Activated T-helper 1 cell treated with anti-CD3 and anti-CD28 coated beads, Interleukin-2, amount 50 U/mL, for 16 hours (primary cell): ENCODE measurements at places on chromosomes 7 and 10.

- no peak for DNase-seq
These were observed 17.7 kb upstream of the ZNRF2 start for GRCh38 chr7:30266686-30267085.

GRCh38 chr7:2937701-2938513 is 93.8 kb upstream of the GNA12 start:
- no peak for DNase-seq

- no peak for DNase-seq
These were observed 26.1 kb downstream of the CREB3L2 start for GRCh38 chr7:137975768-137976167.

GRCh38 chr7:3588341-3588740 is 287.3 kb downstream of the SDK1 start:
- DNase-seq: no peak

DNA sequence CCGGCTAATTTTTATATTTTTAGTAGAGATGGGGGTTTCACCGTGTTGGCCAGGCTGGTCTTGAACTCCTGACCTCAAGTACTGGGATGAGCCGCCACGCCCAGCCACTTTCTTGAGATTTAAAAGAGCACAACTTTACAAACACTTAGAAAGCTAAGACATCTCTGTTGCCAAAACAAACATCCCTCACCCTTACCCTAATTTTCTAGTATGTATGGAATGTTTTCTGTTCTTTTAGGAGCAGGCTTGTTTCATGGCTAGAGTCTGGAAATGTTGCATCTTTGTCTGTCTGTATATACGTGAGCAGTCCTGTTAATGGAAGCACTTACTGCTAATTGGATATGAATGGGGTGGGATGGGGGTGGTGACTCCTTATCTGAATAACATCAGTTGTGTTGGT is 2.9 kb downstream of the OLAH start:
- no peak for DNase-seq

DNA sequence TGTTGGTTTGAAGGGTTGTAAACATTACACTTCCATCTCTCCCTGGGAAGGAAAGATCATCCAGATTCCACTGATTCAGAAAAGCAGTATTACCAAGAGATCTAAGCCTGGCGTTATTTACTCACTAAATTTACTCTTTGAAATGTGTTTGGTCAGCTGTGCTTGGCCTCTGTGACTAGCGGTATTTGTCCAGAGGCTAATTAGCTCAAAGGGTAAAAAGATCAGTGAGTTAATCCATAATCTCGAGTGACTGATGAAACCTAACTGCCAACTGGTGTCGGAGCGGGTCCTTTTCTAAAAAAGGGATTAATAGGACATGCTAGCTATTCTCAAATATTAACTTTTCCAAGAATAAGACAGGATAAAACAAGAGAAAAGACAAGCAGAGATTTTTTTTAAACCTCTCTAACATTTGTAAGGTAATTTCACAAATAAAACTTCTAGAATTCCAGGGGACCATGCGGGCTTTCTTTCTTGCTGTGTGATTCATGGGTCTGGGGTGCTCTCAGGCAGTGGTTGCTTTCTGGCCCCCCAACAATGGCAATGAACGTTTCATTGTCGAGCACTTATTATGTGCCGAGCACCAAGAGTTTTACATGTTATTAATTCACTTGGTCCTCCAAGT is 247.3 kb upstream of the AOAH start:
- no peak for DNase-seq

- no peak for DNase-seq
These were observed 55.5 kb upstream of the PTPN12 start for GRCh38 chr7:77481615-77482014.

- no peak for DNase-seq
These were observed 86.7 kb downstream of the PDGFA start for GRCh38 chr7:432933-433332.

GRCh38 chr10:77970869-77971803 is 44.6 kb upstream of the DLG5 start:
- DNase-seq: no peak

GRCh38 chr10:9452056-9452455 is 1397.6 kb downstream of the GATA3 start:
- no peak for DNase-seq

DNA sequence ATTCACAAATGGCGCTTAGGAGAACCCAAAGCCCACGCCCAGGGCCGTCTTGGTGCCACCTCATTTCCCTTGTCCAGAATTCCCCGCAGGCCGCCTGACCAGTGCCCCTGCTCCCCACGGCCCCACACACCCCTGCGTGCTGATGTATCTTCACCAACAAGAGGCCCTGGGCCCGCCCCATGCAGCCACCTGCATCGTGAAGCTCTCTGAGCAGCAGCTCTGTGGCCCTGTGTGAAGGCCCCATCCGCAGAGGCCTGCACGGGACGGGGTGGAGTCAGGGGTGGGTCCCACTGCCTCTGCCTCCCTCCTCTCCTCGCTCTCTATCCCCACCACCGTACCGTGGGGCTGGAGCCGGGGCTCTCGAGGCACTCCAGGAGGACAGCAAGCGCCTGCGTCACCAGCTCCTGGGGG is 14.7 kb downstream of the BRAT1 start:
- DNase-seq: no peak

GRCh38 chr7:26376175-26376917 is 84.7 kb downstream of the SNX10 start:
- DNase-seq: no peak

- DNase-seq: no peak
These were observed 14.3 kb downstream of the JAZF1 start for GRCh38 chr7:28165961-28166955.

GRCh38 chr10:93815304-93816096 is 57.8 kb downstream of the LGI1 start:
- no peak for DNase-seq

GRCh38 chr10:102344067-102344466 is 51.4 kb upstream of the NFKB2 start:
- no peak for DNase-seq

DNA sequence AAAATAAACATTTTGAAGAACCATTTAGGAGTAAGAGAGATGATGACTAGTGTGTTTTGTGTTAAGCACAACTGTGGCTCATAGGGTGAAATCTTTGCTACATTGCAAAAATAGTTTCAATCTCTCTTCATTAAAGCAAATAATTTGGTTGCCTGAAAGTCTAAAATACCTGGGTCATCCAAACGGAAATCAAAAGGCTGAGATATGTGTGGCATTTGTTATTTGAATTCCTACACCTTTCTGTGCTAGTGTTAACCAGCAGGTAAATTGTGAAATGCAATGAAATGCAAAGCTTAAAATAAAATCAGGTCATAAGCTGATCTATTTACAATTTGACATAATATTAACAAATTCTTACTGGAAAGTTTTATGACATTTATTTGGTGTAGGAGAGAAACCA is 40.9 kb upstream of the SEMA3E start:
- no peak for DNase-seq

DNA sequence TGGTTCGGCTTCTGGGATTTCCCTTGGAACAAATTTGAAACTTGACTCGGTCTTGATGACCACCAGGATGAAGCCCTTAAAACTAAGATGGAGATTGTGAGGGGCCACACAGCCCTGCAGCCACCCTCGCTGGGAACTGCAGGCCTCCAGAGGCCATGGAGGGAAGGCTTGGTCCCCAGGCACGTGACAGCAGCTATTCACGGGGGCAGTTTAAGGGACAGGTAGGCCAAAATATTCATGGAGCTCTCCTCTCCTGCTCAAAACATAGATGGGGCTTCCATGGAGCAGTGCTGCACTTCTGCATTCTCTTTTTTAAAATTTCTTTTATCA is 137.0 kb downstream of the ADCY1 start:
- DNase-seq: no peak

- DNase-seq: no peak
These were observed 26.7 kb downstream of the GFRA1 start for GRCh38 chr10:116246263-116246662.

- no peak for DNase-seq
These were observed 25.6 kb downstream of the CASP7 start for GRCh38 chr10:113705344-113705652.

- DNase-seq: no peak
These were observed 1.6 kb downstream of the C7orf25 start for GRCh38 chr7:42910306-42910705.

DNA sequence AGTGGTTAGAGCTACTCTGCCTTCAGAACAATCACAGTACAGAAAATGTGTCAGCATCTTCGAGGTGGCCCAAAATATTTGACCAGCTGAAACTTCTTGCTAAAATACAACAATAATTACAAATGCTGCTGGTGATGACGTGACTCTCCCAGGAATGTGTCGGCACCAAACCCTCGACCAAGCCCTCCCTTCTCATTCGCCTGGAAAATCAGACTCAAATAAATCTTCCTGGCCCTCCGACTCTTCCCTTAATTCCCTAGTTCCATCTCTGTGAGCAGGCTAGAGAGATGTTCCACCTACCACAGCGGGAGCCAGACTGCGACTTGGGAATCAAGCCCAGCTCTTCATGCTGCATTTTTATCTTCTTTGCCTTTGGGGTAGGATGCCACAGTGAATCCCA is 4.1 kb downstream of the PRSS2 start:
- no peak for DNase-seq

- no peak for DNase-seq
These were observed 109.9 kb upstream of the ABI1 start for GRCh38 chr10:26970667-26971066.

- no peak for DNase-seq
These were observed 152.5 kb upstream of the ZNF32 start for GRCh38 chr10:43801140-43801539.

- DNase-seq: peak; percentile 30
These were observed at the start of gene GTF2IRD1 for GRCh38 chr7:74453322-74454011. Gene GTF2IRD1, plus strand, starts transcription at chr7:74453906. Its CDS starts 54,175 bp downstream, at chr7:74508081.

DNA sequence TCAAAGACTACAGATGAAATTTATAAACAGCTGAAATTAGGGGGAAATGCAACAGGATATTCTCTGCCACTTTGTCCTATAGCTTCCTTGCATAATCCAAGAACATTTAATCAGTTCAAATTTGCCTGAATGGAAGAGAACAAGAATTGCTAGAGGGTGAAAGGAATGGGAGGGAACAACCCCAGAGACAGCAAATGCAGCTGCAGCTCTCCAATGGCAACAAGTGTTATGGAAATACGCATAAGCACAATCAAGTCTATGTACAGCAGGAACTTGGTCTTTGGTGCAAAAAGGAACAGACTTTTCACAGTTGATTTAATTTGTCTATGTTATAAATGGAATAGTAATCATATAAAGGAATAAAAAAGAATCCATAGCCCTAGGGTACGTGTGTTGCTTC is 269.0 kb upstream of the ETV1 start:
- DNase-seq: no peak

DNA sequence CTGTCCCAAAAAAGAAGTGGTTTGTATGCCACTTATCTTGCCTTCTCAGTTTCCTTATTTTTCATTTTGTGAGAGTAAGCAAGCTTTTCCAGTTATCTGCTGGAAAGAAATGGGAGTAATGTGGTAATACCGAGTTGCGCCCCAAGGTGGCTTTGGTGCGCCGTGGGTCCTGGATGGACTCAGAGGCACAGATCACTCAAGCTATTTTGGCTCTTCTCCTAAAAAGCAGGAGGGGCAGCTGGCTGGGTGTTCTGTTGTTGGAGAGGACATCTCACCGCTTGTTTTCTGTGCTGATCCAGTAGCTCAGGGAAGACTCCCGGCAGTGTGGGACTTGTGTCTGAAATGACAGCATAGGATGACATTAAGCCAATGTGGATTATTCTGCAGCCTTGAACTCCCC is 16.4 kb downstream of the PRKRIP1 start:
- no peak for DNase-seq

DNA sequence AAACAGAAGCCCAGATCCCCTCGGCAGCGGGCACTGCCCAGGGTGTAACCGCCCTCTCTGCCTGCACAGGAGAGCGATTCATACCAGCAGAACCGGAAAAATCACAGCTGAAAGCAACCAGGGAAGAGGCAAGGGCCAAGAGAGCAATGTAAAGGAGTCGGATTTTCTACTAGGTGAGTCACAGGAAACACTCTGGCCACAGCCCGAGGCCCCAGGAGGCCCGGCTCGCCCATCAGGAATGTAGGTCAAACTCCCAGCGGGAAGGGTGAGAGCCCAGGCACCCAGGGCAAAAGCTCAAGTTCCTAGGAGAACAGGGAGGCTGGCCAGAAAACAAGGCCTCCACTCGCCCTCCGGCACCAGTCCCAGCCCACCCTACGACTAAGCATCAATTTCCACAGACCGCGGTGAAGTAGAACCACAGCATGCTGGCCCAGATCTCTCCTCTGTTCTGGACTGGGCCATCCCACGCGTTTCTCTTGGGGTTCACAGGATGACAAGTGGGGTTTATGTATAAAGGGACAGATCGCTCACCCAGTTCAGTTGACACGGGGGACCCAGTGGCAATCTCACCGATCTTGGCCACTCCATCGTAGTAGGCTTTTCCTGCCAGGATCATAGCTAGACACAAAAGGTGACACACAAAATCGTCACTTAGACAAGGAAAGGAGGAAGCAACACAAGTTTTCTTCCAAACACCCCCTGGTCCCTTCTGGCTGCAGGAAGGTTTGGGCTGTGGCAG is 46.2 kb downstream of the BAIAP2L1 start:
- DNase-seq: no peak

- no peak for DNase-seq
These were observed 167.4 kb upstream of the AHR start for GRCh38 chr7:17131060-17131345.

- DNase-seq: no peak
These were observed 284.4 kb downstream of the IPMK start for GRCh38 chr10:57983281-57983791.

DNA sequence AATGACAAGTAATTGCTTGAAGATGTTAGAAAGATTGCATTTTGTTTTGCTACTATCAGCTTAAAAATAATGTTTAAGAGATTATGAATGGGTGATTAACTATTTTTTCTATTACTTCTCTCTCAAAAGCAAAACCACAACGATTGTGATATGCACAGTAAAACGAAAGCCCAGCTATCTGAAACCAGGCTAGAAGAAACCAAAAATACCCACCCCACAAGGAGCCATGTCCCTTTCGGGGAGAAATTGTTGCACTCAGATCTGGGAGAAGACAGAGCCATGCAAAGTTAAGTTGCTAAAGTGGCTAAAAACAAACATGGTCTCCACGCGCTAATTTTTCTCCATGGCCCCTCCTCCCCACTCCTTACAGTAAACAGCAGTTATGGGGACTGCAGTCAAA is 173.6 kb downstream of the RPS24 start:
- DNase-seq: no peak

DNA sequence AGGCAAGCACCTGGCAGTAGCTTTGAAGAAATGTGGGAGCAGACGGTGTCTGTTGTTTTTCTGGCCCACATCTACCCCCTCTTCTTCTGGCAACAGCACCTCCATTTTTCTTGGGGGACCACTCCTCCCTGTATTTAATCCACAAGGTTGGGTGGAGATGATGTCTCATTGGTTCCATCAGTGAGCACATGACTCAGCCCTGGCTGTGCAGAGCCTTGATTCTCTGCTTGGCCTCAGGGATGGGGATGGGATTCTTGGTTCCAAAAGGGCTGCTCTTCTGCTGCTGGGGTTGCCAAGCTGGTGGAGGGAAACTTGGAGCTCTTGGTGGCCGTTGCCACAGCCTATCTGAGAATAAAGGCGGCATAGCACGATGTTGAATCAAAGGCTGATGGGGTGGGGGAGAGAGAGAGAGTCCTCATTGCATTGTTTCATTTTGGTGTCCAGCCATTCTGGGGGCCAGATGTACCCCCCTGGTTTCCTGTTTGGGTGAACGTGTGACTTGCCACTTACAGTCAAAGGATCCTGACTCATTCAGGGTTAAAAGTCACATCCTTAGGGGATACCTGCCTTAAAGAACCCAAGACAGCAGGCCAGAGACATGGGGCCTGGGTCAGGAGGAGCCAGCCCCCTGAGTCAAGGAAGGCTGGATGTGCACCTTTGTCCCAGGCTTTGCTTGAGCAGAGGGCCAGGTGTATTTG is 25.9 kb downstream of the GRK5 start:
- no peak for DNase-seq

GRCh38 chr7:147096629-147097028 is 980.0 kb downstream of the CNTNAP2 start:
- DNase-seq: no peak
